ENCODE measurements at places on chromosomes 3 and 15.
A peak's percentile ranks its signal among the peaks of the same experiment; 100 is the strongest.

DNA sequence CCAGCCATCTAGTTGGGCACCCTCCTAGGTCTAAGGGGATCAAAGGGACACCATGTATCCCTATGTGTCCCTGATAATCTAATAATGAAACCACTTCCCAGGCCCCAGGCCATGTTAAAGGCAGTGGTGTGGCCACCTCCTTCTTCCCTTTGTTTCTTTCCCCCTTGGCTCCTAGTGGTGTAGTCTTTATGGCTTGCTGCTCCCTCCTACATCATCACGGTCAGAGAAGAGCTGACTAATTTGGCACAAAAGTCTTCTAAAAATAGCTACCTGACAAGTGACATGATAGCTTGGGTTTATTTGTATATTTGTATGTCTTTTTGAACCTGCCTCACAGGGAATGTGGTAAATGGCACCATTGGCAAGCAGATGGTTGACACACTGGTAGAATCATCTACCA, 131.0 kb upstream of the CHRM5 start:
- no peak for DNase-seq

DNA sequence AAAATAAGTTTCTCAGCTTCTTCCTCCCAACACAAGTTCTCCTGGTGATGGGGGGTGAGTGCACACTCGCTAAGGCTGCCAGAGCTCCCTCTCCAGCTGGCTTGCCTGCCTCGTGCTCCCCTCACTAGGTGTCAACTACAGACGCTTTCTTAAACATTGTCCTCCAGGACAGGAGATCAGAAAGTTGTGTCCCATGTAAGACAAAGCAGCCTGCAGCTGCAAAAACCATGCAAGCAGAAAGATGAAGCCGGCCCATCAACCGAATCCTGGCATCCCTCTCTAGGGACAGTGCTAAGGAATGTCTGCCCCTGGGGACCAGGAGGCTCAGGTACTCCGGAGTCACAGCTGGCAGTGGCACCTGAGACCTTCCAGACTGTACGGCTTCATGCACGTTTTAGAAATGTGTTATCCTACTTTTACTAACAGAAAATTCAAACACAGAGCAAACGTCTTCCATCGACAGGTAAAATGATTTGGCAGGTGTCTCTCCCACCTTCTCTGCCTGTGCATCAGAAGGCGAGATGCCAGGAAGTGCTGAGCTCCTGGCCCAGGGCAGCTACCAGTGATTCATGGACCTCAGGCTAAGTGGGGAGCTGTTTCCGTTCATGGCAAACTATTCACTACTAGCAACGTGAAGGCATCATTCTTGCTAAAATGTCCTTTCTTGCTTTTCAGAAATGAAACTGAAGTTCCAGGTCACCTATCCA, 246.1 kb downstream of the ADAMTS17 start:
- DNase-seq = no peak

DNA sequence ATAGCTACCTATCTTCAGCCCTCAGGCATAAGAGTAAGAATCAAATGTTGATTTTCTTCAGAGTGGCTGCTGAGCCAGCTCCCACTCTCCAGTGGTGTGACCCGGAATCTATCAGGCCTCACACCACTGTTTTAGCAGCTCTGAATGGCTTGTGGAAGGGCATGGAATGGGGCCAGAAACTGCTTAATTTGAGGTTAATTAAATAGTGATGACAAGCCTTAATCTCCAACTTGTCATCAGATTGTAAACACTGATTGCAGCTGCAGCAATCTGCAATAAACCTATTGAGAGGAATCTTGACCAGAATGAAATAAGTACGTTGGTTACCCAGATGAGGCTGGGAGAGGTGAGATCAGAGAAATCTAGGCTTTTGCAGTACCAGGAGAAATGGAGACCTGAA, 317.4 kb downstream of the FHIT start:
- no peak for DNase-seq

DNA sequence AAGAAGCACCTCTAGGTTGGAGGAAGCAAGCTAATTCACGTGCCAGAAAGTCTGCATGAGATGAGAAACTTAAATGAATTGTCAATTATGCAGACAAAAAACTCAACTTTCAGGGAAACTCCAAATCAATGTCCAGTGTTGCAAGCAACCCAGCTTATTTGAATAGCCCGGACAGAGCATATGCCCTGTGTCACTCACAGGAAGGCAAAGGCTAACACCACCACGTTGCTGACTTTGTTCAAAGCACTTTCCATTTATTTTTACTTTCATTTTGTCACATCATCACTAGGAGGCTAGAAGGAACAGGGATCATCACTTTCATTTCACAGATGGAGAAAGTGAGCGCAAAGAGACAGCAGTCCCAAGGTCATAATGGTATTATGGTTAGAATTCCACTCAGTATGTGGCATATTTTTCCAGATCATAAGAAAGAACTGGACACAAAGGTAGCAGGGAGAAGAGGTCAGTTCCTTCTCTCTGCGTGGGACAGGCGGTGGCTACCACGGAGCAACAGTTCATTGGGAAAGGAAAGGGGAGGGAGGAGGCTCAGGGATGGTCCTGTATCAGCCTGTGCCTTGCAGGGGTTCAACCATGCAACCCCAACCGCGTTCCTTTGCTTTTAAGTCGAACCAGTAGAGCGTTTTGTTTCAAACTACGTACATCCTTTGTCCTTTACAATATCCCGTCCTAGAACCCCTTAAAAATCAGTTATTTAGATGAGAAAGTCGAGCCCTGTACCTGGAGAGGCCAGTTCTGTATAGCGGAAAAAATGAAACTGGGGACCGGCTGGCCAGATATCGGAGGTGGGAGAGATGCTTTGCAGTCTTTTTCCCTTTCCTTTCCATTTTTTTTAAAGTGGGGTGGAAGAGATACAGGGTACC, 1.1 kb downstream of the HEG1 start:
- peak; percentile 59 for DNase-seq

DNA sequence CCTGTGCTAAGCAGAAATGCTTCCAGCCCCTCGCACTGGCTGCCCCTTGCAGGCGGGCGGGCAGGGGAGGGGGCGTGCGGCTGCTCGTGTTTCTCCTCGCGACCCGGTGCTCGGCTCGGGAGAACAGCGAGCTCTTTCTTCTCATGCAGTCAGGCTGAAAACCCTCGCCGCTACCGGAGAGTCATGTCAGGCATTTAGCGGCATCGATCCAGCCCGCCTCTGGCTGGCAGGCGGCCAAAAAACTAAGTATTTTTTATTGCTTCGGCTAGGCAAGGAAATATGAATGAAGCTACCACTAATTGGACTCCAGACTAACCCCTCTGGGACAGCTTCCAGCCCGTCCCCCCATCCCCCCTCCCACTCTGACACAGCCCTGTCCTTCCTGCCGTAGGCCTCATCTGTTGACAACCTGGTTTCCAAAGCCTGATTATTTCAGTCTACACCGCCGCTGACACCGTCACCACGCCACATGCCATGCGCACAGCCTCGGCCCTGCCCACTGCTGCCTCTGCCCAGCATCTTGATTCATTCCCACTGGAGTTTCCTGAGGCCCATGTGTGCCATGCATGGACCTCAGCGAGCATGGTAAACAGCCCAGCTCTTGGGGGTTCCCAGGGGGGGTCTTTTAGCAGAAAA, 35.3 kb downstream of the TLE3 start:
- peak; percentile 77 for DNase-seq

- DNase-seq = no peak
Measured at GRCh38 chr3:94643400-94643799, 580.5 kb downstream of the NSUN3 start.

DNA sequence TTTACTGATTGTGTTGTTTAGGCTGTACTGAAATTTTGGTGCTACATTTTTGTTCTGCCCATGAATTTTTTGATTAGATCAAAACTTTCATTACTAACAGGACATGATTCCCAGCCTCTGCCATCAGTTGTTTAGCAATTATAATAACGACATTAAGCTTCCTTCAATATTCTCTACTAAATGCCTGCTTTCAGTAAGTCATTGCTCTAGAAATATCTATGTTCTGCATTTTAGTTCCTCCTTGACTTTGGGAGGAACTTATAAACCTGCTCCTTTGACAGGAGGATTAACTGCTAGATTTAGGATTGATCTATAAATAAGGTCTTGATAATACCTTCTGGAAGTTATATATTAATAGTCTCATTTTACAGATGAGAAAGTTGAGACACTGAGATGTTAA, 269.1 kb downstream of the RAP2B start:
- no peak for DNase-seq

- no peak for DNase-seq
Measured at GRCh38 chr3:196694202-196694638, 17.8 kb downstream of the CEP19 start.
